T-helper 22 cell (primary cell): ENCODE measurements at places on chromosomes 3 and 15.

DNA sequence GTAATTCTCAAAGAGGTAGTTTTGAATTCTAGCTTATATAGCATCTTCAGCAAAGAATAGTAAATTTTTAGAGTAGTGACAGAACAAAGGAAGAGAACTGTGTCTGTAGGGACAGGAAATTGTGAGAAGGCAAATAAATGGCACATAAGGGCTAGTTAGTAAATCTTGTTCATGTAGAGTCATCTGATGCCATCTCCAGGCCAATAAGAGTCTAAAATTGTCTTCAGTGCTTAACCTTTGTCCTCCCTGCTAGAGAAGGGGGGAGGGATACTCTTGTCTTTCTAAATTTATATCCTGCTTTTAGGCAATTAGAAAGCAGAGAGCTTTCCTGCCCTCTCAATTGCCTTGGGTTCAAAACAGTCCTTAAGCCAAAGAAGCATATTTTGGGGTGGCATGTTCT is 87.0 kb upstream of the DNAJC19 start:
- no peak for DNase-seq

- no peak for DNase-seq
Measured at GRCh38 chr3:25293736-25294135, 134.3 kb upstream of the RARB start.

GRCh38 chr3:107128946-107129345 is 248.3 kb upstream of the CCDC54 start:
- DNase-seq = no peak

DNA sequence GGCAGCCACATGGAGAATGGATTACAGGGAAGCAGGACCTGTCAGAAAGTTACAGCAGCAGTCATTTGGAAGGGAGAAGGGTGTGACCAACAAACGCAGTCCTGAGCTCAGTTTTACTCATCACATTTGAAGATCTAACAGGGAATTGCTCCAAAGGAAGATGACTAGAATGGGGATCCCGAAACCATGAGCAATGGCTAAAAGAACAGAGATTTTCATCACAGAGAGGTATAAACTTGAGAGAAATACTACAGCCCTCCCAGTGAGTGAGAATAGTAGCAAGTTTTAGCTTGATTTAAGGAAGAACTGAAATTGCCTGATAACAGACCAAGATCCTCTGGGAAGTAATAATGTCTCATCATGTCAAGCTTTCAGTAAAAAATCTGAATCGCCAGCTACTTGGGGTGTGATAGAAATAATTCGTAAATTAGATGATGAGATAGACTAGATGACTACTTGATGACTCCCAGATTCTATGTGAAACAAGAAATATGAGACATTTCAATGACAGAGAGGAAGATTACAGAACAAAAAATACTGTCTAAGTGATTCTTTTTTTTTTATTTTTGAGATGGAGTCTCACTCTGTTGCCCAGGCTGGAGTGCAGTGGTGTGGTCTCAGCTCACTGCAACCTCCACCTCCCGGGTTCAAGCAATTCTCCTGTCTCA is 16.9 kb downstream of the CD47 start:
- DNase-seq = no peak

- no peak for DNase-seq
Measured at GRCh38 chr3:112005091-112005672, 6.5 kb downstream of the TAGLN3 start.

- DNase-seq = no peak
Measured at GRCh38 chr3:79329154-79329553, 438.6 kb downstream of the ROBO1 start.

- no peak for DNase-seq
Measured at GRCh38 chr3:54120657-54121413, 1.5 kb upstream of the CACNA2D3 start.

DNA sequence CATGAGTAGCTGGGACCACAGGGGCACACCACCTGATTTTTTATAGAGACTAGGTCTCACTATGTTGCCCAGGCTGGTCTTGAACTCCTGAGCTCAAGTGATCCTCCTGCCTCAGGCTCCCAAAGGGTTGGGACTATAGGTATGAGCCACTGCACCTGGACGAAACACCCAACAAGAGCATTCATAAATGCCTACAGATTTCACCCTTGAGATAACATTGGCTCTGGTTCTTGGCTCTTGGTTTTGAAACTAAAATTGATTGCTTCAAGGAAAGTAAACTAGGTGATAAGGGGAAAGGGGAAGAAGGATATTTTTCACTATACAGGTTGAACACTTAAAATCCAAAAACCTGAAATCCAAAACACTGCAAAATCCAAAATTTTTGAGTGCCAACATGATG is 10.3 kb downstream of the AP3S2 start:
- no peak for DNase-seq

DNA sequence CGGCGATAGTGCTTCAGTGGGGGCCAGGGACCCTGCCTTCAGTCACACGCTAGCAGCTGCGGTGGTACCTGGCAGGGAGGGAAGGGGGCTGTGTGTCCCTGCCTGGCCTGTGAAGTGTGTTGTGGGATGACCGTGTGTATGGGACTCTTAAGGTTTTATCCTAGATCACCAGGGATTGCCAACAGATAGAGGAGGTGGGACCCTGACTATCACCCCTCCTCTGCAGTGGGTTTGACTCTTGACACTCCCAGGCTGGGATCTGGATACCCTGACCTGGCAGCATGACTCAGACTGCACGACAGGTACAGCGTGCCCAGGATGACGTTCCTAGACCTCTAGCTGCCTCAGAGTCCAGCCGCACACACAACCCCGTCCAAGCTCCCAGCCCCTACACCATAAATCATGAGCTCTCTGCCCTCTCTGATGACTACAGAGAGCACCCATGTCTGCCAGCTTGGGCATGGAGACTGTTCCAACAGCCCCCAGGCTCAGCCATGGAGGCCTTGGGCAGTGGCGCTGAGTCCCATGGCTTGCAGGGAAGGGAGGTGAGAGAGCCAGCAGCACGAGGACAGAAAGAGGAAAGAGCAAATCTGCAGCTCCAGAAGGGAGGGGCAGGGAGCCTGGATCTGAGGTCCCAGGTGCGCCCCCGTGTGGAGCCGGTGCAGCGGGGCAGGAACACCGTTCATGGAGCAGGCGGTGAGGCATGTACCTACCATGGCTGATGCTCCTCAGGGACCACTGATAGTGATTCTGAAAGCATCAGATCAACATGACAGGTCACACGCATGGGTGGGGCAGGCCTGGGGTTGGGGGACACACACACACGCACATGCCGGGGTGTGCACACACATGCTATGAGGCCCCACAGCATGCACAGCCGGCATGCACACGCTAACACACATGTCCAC is 71.0 kb downstream of the ADAMTS7 start:
- DNase-seq = no peak
